ENCODE measurements at places on chromosomes 1 and 21.

DNA sequence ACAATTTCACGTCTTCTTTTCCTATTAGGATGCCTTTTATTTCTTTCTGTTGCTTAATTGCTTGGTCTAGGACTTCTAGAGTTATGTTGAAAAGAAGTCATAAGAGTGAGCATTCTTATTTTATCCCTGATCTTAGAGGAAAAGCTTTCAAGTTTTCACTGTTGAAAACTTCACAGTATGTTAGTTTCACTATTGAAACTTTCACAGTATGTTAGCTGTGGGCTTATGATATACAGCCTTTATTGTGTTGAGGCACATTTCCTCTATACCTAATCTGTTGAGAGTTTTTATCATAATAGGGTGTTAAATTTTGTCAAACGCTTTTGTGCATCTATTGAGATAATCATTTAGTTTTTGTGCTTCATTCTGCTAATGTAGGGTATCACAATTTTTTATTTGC lies 227.1 kb downstream of the LHX8 start:
- no peak for DNase-seq

DNA sequence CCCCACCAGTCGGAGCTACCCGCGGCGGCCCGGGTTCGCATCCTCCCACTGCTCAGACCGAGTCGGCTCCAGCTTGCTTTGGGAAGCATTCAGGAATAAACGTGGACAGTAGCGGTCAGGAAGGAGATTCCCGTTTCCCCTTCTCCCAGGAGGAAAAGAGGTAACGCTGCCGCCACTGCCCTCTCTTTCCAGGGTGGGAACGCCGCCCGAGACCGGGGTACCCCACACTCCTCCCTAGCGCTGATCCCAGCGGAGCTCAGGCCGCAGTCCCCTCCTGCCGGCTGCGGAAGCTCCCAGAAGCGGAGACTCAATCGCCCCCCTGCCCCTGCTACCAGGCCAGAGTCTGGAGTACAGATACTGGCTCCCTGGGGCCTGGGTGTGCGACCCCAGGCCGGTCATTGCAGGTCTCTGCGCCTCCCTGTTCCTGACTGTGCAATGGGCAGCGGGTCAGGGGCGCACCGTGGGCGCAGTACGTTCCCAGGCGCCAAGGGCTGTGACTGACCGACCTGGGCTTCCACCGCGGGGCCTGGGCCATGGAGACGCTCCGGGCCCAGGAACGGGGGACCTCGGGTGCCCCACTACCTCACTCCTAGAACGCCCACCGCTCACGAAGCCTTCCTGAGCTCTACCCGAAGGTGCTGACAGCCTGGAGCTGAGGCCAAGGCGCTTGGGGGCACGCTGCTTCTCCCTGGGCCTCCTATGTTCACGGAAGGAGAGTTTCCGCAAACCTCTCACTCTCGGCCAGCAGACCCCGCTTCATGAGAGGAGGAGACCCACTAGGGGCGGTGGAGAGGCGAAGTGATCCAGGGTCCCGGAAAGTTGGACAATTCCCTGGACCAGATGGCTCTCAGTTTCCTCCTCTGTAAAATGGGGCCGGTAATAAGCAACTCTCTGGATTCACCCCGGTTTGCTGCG lies 7.8 kb downstream of the DMRTA2 start:
- no peak for DNase-seq

DNA sequence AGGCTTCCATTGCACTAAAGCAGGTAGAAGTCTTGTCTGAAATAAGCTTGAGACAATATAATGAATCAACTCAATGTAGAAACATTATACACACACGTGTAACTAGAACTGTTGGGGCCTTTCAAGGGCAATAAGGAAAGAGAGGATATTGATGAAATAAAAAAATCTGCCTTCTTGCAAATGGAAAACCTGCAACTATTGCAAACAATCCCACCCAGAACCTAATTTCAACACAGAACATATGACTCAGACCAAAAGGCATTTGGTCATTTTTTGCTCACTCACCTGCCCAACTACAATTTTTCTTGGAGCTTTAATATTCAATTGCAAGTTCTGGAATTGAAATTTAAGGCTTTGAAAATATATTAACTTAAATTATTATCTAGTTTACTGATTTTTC lies 900.1 kb downstream of the TTLL7 start:
- no peak for DNase-seq

- no peak for DNase-seq
Measured at GRCh38 chr1:155178441-155179111, 4.9 kb downstream of the TRIM46 start.

DNA sequence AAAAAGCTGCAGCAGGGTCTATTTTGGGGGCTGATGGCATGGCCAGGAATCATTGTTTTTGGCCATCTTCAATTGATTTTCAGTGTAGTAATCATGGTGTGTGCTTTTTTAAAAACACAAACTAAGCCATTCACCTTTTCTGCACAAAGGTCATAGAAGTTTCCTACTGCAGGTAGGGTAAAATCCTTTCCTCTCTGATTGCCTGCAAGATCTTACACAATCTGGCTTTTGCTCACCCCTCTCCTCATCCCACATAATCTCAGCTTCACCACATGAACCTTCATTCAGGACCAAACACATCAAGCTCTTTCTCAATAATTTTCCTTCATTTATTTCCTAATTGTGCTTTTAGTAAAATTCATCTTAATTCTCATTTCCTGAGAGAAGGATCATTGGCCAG lies 38.3 kb upstream of the GBP5 start:
- no peak for DNase-seq

- no peak for DNase-seq
Measured at GRCh38 chr1:201184307-201185122, 6.1 kb upstream of the IGFN1 start.

GRCh38 chr1:7663451-7664146 lies 107.5 kb upstream of the VAMP3 start:
- DNase-seq = no peak

DNA sequence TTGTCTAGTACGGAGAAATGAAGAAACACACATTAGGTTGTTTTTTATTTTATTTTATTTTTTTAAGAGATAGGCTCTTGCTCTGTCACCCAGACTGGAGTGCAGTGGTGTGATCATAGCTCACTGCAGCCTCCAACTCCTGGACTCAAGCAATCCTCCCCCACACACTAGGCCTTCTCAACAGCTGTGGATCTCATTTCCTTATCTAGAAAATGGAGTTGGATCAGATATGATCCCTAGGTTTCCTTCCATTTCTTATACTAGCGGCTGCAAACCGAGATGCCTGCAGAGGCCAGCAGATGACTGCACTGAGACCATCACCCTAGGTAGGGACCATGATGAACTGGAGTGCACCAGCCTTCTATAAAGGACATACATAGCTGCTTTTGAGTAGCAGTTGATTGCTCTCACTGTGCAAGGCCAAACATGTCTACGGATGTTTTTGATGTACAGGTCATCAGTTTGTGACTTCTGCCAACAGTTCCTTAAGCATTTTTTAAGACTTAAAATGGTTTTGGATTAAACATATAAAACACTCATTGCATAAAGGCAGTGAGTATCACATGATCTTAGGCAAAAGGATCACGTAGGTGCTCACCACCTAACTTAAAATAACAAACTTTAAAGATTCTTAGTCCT lies 11.4 kb upstream of the KLHL12 start:
- no peak for DNase-seq

DNA sequence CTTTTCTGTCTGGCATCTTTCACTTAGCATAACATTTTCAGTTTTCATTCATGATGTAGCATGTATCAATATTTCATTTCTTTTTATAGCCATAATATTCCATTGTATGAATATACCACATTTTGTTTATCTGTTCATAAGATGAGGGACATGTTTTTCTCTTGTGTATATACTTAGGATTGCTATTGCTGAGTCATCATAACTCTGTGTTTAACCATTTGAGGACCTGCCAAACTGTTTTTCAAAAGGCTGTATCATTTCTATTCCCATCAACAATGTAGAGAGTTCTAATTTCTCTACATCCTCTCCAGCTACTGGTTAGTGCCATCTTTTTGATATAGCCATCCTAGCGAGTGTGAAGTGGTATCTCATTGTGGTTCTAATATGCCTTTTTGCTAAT lies 26.2 kb downstream of the MPZL1 start:
- no peak for DNase-seq

- DNase-seq = no peak
Measured at GRCh38 chr1:28308750-28309149, 20.1 kb upstream of the MED18 start.

- no peak for DNase-seq
Measured at GRCh38 chr21:45525910-45526306, 16.3 kb downstream of the SLC19A1 start.

GRCh38 chr1:230189341-230189740 lies 122.3 kb downstream of the GALNT2 start:
- DNase-seq = no peak

DNA sequence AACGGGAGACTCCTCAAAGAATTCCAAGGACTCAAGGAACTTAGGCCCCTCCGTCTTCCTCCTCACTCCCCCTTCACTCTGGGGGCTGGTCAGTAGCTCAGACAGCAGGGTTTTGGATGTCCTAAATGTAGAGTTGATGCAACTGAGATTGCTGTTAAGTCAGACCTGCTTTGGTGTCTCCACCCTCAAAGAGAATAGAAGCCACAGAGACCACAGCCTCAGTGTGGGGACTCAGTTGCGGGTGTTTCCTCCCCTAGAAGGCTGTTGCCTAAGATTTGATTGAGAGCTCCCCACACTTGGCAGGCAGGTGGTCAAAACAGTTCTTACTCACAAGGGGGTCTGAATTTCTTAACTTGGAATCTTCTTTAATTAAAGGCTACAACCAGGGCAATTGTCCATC lies 7.6 kb downstream of the MAN1C1 start:
- no peak for DNase-seq

- no peak for DNase-seq
Measured at GRCh38 chr21:35280231-35280630, 231.1 kb upstream of the RUNX1 start.

- no peak for DNase-seq
Measured at GRCh38 chr1:235266325-235266724, 61.7 kb downstream of the ARID4B start.

- DNase-seq = no peak
Measured at GRCh38 chr21:30206551-30207251, 9.2 kb downstream of the CLDN8 start.

GRCh38 chr1:99232172-99232571 lies 32.1 kb upstream of the PLPPR4 start:
- DNase-seq = no peak

DNA sequence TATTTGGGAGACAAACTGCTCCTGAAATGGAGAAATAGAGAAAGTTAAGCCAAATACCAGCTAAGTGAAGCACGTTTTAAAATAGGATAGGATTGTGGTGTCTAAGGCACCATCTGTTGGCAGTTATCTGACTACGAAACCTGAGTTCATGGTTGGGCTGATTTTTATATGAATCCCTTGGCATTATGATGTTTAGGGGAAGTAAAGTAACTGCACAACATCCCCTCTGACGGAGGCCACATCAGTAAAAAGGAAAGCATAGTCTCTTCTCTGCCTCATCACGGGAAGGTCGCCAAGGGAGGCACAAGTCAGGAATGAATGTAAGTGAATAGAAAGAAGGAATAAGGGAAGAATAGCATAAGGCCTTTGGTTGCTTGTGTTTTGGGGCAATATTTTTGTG lies 128.0 kb downstream of the PRRX1 start:
- no peak for DNase-seq

- no peak for DNase-seq
Measured at GRCh38 chr1:90204023-90204590, 209.2 kb downstream of the ZNF326 start.

DNA sequence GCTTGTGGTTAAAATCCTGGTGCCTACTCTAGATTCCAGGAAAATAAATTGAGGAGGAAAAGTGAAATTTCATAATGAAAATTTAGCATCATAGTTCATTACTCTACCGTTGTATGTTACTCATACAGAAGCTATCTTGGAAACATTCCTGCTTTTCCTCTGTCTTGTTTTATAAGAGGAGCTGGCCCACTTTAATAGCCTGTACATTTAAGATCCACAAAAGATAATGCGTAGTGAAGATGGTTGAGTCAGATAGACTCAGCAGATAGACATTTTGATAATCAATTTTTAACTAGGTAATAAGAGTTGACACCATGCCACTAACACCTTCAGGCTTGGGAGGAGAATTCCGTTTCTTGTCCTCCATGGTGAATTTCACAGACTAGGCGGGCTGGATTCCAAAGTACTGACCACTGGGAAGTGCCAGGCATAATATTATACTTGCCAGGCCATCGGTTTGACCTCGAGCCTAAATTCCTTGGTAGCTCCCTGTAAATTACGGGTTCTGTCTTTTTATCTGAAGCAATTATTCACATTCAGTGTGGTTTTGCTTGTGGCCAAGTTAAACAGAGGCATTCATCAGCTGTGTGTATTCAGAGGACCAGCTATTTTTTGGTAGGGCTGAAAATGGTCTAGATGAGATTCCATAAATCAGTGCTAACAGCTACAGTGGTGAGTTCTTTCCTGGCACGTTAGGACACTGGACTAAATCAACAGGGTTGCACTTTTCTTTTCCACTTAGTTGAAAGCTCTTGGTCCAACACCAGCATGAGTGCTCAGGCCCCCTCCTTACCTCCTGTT lies 111.9 kb upstream of the KAZN start:
- no peak for DNase-seq

- no peak for DNase-seq
Measured at GRCh38 chr1:151612501-151613281, 841 bp downstream of the SNX27 start.

DNA sequence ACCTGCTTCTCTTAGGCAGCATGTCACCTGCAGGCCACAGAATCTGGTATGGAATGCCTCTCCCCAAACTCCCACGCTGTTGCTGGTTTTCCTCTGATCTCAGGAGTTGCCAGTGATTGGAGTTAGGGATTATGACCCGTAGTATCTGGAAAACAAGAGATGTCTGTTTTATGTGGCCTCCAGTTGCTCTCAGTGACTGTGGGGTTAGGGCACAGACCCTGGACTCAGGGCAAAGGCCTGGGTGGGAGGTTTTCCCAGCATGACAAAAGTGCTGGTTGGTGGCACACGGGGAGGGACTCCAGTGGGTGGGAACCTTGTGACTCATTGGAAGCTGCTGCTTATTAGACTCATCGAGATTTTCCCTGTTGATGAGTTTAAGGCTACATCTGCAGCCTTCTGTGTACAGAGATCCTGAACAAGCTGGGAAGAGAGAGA lies at the start of gene NR1I3:
Gene NR1I3, minus strand, starts transcription at position 165 of the 435 bp plus-strand sequence. CDS start 1,638 bp downstream, outside the sequence.
- no peak for DNase-seq

DNA sequence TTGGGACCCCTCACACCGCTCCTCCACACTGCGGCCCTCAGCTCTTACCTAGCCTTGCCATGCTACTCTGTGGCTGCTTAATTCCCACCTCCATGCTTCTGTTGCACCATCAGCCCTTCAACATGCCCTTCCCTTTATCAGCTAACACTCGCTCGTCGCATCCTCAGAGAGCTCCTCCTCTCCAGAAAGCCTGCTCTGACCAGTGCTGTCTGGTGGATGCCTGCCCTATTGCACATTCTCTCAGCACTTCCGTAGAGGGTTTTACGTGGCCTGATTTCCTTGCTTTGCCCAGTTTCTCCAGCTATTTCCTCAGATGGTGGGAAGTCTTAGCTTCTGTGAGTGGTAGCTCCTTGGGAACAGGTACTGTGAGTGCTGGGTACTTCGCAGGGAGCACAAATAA lies 10.3 kb upstream of the LAD1 start:
- DNase-seq = no peak

Measured in CD4-positive, alpha-beta T cell treated with Interleukin-2 at 100 ng/mL for 4 hours (primary cell).